ENCODE measurements at places on chromosomes 3 and 15. TPM values are rescaled to one million over a fixed set of nuclear protein-coding genes. Genes with fewer than 3 reads are reported as not detected.
A peak's percentile ranks its signal among the peaks of the same experiment; 100 is the strongest.

NECTIN3 gene
- 36.5 TPM for total RNA-seq

HTD2 gene
- total RNA-seq = 13.7 TPM

C2CD4A gene
- total RNA-seq = 0.28 TPM

- no peak for DNase-seq
Observed at GRCh38 chr3:109707617-109708016, 370.3 kb upstream of the DPPA4 start.

GRCh38 chr3:13282358-13282985 is 137.7 kb downstream of the NUP210 start:
- no peak for DNase-seq

DNA sequence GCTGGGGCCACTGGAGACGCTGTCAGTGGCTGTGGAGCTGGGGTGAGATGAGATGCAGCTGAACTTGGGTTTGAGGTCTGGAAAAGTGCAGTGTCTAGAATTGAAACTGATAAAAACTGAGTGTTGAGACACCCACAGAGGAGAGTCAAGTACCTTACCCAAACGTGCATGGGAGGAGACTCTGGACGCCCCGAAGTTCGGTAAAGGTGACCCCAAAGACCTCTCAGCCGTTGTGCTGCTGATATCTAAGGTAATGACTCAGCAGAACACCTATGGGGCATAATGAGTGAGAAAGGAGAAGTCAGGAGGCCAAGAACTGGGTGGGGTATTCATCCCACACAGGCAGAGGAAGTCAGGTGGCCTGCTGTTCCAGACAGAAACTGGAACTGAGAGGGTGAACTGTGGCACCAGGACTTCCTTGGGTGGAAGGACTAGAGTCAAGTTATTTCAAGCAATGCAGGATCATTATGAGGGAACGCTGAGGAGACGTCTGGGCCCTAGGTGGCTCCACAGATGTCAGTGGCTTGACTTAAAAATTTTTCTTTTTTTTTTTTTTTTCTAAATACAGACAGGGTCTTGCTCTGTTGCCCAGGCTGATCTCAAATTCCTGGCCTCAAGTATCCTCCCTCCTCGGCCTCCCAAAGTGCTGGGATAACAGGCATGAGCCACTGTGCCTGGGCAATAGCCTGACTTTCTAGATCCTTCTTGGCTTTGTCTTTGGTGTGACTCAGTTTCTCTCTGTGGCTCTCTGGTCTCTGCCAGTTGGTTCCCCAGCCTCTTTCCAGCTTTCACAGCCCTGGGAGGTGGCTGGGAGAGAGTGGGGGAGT is 67.6 kb upstream of the GCNT3 start:
- DNase-seq = peak; percentile 41

DNA sequence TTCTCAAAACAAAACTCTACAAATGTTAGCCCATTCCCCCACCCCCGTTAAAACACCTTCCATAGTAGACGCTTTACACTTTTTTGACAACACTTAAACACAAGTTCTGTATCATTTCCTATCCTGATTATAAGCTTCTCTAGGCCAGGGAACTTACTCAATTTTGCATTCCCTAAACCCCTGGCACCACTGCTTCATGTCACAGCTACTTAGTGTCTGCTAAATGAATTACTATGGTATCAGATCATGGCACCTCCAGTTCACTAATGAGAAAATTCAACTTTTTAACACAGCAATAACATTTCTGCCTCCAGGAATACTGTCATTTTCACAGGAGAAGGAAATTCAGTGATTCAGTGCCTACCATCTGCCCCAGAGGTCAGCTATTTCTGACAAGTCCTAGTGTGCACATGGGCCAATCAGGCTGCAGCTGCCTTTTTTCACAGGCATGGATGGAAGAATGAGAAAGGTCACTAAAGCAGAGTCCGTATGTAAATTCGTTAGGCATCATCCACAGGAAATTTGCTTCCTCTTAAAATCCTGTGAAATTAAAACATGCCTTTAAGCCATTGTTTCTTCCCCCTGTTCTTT is 18.5 kb downstream of the SFMBT1 start:
- DNase-seq = no peak

GRCh38 chr3:114615523-114616085 is 321.8 kb downstream of the TIGIT start:
- no peak for DNase-seq

DNA sequence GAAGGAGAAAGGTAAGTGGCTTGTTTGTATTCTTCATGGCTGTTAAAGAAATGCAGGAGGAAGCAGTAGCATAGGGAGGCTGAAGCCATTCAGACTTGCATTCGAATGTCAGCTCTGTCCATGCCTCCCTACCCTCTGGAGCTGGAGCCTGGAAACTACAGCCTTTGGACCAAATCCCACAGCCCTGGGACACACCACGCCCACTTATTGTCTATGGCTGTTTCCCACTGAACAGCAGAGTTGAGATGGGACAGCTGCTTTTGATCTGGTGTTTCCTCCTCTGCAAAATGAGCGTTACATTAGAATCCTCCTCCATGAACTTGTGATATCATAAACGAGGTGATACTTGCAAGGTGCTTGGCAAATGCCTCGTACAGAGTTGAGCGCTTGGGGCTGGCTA is 3.6 kb downstream of the FAM107A start:
- peak; percentile 36 for DNase-seq

DNA sequence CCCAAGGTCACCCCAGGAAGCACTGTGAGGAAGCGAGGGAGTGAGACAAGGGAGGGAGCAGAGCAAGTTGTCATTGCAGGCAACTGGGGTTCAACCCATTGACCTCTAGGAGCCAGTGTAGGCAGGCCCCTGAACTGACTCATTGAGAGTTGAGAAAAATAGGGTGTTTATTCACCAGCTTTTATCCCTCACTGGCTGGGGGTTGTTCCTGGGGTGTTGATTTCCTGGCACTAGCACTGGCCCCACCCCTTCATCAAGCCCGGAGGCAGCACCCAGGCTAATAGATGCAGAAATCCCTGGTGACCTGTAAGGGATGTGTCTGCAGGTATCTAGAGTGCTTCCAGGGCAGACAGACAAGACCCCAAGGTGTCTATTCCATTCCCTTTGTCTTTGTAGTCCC is 183.9 kb downstream of the ARRDC4 start:
- no peak for DNase-seq

GRCh38 chr15:72970933-72971760 is 81.1 kb upstream of the NEO1 start:
- no peak for DNase-seq

All from mucosa of descending colon (tissue), 3 donors.